ENCODE measurements at places on chromosomes 2 and 18.

- DNase-seq = no peak
Measured at GRCh38 chr18:376311-376710, 108.5 kb upstream of the THOC1 start.

GRCh38 chr2:83561592-83561991, 897.5 kb downstream of the SUCLG1 start:
- DNase-seq = no peak

DNA sequence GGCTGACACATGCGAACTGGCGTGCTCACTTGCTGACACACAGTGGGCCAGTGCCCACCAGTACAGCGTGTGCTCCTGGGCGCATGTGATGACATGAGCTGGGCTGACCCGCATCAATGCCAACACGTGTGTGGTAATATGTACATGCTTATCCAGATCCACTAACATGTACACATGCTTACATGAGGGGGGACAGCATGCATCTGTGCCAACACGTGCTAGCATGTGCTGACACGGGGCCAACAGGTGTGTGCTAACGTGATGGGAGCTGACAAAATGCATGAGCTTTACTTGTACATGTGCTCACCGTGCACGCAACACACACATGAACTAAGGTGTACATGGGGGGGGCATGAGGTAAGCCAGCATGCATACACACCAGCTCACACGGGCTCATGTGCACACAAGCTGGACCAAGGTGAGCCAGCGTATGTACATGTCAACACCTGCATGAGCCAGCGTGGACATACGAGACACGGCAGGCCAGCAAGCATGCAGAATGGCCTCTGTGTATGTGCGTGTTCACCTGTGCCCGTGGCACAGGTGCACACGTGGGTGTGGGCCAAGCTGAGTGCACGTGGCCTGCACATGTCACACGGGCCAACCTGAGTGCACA, 28.5 kb downstream of the GPC1 start:
- DNase-seq = no peak

- DNase-seq = no peak
Measured at GRCh38 chr2:96267159-96267971, 1.3 kb downstream of the CIAO1 start.

GRCh38 chr2:18514526-18515461, 45.7 kb downstream of the RDH14 start:
- no peak for DNase-seq

DNA sequence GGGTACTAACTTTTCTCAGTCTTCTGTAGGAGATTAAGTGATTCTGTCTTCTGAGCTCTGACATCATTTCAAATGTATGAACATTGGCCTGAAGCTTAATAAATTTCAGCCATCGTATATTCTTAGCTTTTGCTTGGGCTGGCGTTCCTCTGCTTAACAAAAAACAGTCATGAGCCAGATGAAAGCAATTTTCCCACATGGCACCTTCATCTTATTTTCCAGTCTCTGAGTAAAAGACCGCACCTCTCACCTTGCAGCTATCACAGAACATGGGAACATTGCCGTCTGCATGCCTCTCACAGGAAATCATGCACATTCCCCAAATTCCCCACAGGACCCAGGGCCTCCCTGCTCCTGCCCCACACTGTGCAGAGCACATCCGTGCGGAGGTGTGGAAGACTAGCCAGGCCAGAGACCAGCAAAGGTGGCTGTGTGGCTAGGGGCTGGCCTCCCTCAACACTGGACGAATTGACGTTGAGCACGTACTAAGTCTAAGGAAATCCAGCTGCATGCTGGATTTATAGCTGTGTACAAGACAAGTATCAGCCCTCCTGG, 531.8 kb upstream of the ID2 start:
- no peak for DNase-seq

DNA sequence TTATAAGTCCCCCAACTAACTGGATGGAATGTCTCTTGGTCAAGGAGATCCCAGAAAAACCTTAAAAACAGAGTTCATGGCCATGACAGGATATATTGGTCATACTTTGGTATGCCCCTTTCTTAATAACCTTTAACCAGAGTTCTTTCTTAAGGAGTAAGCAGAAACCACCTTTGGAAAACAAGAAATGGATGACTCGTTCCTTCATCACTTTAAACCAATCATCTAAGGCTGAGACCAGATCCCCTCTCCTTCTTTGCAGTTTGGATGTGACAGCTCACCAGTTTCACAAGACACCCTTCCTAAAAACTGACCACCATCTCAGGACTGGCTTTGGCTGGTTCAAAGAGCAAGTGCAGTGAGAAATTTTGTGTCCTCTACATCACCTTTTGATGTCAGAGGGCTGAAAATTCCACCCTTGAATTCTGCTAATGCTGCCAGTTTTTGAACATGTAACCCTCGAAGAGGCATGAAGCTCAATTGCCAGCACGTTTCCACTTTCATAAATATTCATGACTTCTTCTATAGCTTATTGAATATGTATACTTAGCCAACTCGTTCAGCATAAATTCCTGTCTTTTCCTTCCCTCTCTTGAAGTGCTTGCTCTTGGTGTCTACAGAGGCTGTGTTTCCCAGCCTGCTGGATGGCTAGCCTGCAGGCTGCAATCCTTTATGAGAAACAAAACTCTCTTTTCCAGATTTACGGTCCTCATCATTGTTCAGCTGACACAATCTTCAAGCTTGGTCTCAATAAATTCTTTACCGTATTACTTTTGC, 1323.5 kb upstream of the TMEFF2 start:
- DNase-seq = no peak

Measured in NCI-H2029 (cell line).